ENCODE measurements at places on chromosomes 7 and 10.

- no peak for DNase-seq
Observed at GRCh38 chr10:81873932-81874816, 820 bp upstream of the NRG3 start.

GRCh38 chr7:39753823-39754325 lies 130.5 kb downstream of the RALA start:
- DNase-seq, result no peak

GRCh38 chr10:77029777-77030717 lies 607.6 kb downstream of the KCNMA1 start:
- DNase-seq, result no peak

DNA sequence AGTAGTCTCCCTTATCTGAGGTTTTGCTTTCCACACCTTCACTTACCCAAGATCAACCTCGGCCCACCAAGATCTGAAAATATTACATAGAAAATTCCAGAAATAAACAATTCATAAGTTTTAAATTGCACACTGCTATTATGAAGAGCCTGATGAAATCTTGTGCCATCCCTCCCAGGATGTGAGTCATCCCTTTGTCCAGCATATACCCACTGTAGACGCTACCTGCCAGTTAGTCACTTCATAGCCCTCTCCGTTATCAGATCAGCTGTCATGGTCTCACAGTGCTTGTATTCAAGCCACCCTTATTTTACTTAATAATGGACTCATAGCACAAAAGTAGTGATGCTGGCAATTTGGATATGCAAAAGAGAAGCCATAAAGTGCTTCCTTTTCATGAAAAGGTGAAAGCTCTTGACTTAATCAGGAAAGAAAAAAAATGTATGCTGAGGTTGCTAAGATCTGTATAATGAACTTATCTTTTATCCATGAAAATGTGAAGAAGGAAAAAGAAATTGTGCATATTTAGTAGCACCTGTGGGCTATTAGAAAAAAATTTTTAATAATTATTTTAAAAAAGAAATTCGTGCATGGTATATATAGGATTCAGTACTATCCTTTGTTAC lies 9.8 kb upstream of the MRPS16 start:
- DNase-seq, result no peak

DNA sequence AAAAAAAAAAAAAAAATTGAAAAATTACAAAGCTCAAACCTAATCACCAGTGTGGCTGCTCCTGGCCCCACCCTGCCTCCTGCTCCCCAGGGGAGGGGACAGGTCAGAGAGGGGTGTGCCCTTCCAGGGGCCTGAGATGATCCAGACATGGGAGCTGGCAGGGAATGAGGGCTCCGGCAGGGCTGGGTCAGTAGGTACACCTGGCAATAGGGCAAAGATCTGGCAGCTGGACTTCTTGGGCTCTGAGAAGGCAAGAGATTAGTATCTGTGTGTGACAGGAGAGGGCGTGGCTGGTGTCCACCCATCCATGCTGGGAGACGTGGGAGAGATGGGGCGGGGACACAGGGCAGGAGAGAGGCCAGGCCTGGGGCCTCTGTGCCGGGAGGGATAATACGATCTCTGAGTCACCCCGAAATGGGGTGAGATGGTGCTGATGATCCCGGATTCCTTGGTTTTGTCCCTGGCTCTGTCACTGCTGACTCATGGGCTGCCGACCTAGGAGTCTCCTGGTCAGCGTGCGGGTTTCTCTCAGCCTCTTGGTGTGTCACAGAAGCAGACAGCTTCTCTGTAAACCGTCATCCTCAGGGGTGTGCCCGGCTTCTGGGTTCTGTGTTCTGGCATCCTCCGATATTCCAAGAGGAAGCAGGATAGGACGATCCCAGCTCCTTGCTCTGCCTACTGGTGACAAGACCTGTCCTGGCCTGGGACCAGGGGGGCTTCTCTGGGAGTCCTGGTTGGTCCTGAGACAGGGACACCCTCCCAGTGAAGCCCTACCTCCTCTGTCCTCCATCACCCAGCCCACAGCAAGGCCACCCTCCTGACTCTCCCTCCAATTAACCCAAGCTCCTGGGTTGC lies 8.2 kb upstream of the CLDN4 start:
- no peak for DNase-seq

GRCh38 chr7:155871211-155871610 lies 58.9 kb upstream of the SHH start:
- no peak for DNase-seq

DNA sequence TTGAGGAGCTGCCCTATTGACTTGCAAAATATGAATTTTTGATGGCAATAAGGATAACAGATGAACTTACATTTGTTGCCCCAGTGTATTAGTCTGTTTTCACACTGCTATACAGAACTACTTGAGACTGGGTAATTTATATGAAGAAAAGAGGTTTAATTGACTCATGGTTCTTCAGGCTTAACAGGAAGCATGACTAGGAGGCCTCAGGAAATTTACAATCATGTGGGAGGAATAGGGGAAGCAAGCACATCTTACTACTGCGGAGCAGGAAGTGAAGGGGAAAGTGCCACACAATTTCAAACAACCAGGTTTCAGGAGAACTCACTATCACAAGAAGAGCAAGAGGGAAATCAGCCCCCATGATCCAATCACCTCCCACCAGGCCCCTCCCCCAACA lies 57.9 kb downstream of the ZNF22 start:
- no peak for DNase-seq

GRCh38 chr7:28076423-28077200 lies 104.0 kb downstream of the JAZF1 start:
- DNase-seq, result no peak

DNA sequence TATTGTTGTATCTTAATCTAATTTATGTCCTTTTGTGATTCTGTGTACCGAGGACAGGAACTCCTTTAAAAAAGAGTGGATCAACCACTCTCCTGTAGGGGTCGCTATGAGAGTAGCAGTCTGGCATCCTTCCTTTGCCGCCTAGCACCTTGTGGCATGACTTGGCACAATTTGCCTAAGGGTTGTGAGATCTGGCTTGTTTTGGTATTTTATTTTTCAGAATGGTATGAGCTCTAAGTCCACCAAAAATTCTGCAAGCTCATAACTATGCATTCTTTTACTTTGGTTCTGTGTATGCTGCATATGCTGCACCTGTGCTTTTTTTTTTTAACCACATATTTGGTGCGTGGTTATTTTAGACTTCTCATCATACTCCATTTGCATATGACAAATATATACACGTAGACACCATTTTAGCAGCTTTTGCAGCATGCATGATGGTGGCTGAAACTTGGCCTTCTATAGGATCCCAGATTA lies 112.8 kb downstream of the CDK14 start:
- DNase-seq, result peak; percentile 12

- no peak for DNase-seq
Observed at GRCh38 chr7:30671793-30672465, 10.3 kb downstream of the CRHR2 start.

DNA sequence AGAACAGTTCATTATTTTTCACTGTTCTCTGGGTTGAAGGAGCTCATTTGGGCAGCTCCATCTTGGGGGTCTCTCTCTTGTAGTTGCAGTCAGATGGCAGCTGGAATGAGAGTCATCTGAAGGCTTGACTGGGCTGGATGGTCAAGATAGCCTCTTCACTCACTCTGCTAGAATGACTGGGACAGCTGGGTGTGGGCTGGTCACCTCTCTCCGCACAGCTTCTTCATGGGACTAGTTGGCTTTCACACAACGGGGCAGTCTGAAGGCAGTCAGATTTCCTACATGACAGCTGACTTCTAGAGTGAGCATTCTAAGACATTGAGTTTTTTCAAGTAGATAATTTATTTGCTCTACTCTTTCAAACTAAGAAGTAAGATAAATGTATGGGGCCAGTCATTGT lies 13.1 kb downstream of the PLEKHA1 start:
- no peak for DNase-seq

GRCh38 chr7:140062118-140062527 lies 628 bp downstream of the PARP12 start:
- DNase-seq, result no peak

DNA sequence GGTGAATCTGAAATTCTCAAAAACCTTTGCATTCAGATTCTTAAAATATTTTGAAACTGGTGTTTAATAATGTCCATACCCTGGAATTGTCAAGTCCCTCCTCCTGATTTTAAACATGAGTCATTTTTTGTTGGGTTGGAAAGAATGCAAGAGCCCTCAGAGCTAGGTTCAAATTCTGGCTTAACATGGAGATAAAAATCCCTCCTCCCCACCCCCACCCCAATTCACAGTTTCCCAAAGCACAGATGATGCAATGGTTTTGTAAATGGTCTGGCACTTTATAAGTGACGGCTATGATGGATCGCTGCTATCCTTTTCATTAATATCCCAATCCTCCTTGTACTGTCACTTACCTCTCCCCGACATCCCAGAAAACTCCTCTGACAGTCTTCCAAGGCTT lies 332.8 kb downstream of the PLXNA4 start:
- DNase-seq, result no peak

GRCh38 chr10:7477538-7478334 lies 66.9 kb upstream of the SFMBT2 start:
- DNase-seq, result no peak

DNA sequence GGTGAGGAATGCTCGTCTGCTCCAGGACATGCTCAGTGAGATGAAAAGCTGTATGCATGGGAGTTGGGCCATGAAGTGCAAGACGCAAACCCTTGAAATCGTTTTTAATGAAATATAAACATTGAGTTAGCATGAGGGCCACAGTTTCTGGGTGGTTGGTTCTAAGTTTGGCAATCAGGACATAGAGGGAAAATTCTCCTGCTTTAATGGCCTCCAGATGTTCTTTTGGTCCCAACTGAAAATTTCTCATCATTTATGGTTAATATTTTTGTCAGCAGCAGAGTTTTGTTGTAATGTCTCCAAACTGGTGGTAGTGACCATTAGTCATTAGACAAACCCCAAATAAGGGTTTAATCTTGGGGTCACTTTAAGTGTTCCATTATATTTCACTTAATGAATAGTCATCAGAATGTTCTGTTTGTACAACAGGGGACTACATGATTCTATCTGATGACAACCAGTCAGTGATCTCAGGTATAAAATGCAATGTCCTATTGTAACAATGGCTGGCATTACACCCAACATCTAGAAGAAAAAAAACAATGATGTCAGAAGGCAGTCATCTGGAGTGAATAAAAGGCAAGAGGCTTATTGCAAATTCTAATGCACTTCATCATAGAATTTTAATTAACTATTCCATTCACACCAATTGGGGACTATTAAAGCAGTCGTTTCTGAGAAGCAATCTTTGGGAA lies 197.4 kb downstream of the JCAD start:
- DNase-seq, result no peak

GRCh38 chr7:153401795-153402720 lies 642.5 kb downstream of the ACTR3B start:
- no peak for DNase-seq

- no peak for DNase-seq
Observed at GRCh38 chr10:113042868-113043267, 92.8 kb downstream of the TCF7L2 start.

- DNase-seq, result no peak
Observed at GRCh38 chr7:19239951-19240350, 94.7 kb upstream of the FERD3L start.

DNA sequence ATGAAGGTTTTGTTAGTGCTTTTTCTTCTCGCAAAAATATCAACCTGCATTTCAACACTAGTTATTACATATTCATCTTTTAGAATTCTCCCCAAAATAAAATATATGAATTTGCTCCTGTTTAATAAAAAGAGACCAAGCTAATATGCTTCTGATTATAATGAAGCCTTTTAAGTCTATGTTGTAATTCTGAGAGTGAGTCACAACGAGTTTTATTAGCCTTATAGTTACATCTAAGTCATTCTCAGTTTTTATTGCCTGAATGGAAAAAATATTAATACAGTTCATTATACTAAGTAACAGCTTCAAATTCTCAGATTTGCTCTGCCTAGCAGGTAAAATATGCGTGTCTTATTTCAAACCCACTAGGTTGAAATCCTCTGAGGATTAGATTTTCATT lies 152.4 kb upstream of the CELF2 start:
- DNase-seq, result no peak

DNA sequence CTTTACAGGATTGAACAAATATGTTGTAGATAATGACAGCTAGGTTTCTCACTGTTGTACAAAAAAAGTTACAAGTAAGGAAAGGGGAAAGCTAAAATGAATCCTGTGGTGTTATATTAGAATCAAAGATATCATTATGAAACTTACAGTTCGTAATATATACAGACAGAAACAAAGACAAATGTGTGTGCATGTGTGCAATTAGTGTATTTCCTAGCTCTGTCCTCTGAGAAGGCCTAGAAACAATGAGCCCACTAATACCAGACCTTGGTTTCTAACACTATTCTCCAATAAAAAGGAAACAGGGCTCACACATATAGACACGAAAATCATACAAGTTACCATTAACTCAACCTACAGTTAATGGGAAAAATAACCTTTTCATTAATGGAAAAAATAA lies 8.0 kb downstream of the KDM7A start:
- DNase-seq, result no peak

DNA sequence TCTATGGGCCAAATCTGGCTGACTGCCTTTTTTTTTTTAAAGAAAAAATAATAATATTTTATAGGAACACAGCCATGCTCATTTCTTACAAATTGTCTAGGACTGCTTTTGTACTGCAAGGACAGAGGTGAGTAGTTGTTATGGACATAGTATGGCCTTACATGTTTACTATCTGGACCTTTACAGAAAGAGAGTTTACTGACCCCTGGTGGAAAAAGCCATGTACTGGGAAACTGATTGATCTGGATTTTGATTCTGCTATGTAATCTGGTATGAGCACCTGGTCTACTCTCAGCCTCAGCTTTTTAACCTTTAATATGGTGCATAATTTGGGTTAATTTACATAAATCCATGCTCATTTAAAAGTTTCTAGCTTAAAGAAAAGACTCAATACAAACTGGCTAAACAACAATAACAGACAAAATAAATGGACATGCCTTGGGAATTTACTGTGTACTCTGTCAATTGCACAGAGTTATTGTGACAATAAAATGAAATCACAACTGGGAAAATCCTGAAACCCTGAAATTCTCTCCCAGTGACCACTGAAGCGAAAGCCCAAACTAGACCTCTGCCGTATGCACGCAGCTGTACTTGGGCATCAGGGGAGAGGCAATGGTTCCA lies 260.7 kb downstream of the BMPER start:
- DNase-seq, result no peak

DNA sequence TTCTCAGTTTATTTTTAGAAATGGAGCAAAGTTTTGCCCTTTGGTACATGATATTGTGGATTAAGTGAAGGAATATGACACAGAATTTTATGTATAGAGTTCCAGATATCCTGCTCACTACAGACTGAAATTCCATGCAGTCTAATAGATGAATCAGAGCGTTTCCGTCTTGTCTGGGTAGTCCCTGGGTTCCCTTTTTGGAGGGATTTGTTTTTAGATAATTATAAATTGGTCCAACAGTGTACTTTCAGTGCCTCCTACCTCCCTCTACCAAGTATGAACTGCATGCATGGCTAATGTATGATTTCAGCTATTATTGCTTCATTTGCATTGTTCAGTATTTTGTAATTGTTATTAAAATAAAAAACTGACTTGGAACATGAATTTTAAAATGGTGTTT lies 74.4 kb downstream of the SEPTIN7 start:
- no peak for DNase-seq

GRCh38 chr7:82105463-82105862 lies 335.6 kb upstream of the HGF start:
- no peak for DNase-seq

GRCh38 chr7:2011266-2012043 lies 221.3 kb downstream of the MAD1L1 start:
- DNase-seq, result no peak
